Stimulated activated naive CD4-positive, alpha-beta T cell treated with Interleukin-2 at 50 U/mL for 16 hours (primary cell): ENCODE measurements at places on chromosomes 7 and 10.
A peak's percentile ranks its signal among the peaks of the same experiment; 100 is the strongest.

GRCh38 chr10:87657371-87657770 is 2.3 kb upstream of the PAPSS2 start:
- no peak for DNase-seq

DNA sequence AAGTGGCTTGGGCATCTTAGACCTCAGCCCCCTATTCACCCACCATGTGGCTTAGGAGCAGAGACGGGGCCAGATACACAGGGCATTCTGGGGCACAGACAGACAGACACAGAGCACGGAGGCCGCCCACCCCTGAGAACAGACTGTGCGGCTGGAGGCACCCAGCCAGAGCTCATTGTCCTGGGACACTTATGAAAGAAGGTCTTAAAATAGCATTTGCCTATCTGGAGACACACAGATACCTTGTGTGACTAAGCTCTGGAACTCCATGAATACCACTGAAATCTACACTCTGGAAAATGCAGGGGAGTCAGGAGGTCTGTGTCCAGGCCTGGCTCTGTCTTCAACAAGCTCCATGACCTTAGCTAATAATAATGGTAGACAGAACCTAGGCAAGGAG is 41.4 kb upstream of the ADO start:
- DNase-seq, result no peak

- no peak for DNase-seq
These were observed 330.0 kb downstream of the RNLS start for GRCh38 chr10:88253128-88253527.

- DNase-seq, result no peak
These were observed 22.1 kb upstream of the HERPUD2 start for GRCh38 chr7:35717013-35717412.

GRCh38 chr7:111098011-111098925 is 7.3 kb downstream of the LRRN3 start:
- DNase-seq, result peak; percentile 51

- DNase-seq, result no peak
These were observed 40.2 kb downstream of the VWA2 start for GRCh38 chr10:114279289-114279688.

GRCh38 chr7:18212308-18212707 is 184.7 kb upstream of the PRPS1L1 start:
- no peak for DNase-seq

- DNase-seq, result no peak
These were observed 373.5 kb downstream of the KCNMA1 start for GRCh38 chr10:77264107-77264506.

GRCh38 chr10:125095776-125096175 is 64.6 kb downstream of the CTBP2 start:
- DNase-seq, result no peak

- no peak for DNase-seq
These were observed 35.5 kb downstream of the PPP1R3C start for GRCh38 chr10:91597197-91597881.

DNA sequence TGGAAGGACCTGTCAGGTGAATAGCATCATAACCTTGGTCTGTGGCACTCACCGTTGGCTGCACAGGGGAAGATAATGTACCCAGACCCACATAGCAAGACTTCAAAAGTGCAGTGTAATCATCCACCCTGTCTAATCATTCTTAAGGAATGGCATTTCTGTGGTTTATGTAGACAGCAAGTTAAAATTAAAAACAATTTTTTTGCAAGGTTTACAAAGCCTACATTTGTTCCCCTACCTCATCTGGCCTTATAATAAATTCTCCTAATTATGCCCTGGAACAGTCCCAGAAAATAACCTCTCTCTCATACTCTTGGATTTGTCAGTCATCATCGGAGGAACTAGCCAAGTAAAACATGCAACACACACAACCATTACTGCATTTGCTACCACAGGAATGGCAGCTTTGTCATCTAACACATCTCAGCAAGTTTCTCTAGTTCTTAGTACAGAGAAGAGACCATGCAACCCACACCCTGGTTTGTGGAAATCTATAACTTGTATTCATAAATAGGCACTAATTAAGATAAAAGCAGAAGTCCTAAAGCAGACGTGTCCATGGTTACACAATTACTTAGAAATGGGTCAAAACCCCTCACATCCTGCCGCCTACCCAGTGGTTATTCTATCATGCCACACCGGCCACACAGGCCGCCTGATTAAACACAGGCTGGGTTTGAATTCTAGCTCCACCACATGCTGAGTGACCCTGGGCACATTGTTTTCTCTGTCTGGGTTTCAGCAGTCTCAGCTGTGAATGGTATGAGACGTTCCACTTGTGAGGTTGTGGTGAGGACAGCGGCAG is 19.1 kb downstream of the ABLIM1 start:
- DNase-seq, result no peak

DNA sequence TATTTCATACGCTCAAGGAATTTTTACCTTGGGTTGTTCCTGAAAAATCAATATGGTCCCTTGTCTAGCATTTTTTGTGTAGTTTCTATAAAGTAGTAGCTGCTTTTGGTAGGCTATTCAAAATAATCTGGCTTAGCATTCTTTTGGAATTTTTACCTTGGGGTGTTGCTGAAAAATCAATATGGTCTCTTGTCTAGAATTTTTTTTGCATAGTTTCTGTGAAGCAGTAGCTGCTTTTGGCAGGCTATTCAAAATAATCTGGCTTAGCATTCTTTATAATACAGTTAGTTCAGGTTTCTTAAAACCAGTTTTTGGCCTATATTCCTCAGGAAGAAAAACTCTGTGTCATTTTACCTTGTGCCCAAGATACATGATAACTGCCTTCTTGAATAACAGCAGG is 301.9 kb downstream of the SUGCT start:
- DNase-seq, result no peak

DNA sequence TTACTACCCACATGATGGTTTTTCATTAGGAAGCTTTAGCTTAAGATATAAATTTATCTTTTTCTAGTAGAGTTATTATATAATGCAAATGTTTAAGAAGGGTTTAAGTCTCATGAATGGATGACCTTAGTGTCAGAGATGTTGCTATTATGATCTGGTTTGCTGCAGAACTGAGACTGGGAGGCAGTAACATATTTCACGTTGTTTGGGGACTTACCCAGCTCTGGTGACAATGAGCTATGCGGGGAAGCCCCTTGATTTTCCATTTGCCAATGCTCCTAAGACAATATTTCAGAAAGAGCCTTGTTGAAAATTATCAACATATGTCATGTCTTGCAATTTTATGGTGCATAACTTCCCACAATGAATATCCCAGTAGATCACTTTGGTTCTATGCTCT is 754.6 kb downstream of the REEP3 start:
- DNase-seq, result no peak

DNA sequence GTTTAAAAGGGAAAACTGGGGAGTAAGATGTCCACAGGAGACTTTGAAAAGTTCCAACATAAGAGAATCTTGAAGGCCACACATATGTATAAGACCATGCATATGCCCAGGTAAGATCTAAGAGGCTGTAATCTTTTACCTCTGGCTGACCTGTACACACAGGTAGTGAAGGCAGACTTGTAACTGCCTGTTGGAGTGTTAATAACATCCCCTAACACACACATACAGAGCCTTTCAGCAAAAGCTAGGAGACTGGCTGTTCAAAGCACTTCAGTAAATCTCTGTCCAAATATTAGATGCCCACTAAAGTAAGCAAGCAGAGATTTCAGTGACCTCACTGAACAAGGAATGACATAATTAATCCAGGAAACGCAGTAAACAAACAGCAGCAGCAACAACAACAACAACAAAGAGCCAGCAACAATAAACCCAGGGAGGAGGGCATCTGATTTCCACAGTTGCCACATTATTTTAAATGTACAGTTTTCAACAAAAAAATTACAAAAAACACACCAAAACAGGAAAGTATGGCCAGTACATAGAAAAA is 15.0 kb downstream of the CYP51A1 start:
- no peak for DNase-seq

DNA sequence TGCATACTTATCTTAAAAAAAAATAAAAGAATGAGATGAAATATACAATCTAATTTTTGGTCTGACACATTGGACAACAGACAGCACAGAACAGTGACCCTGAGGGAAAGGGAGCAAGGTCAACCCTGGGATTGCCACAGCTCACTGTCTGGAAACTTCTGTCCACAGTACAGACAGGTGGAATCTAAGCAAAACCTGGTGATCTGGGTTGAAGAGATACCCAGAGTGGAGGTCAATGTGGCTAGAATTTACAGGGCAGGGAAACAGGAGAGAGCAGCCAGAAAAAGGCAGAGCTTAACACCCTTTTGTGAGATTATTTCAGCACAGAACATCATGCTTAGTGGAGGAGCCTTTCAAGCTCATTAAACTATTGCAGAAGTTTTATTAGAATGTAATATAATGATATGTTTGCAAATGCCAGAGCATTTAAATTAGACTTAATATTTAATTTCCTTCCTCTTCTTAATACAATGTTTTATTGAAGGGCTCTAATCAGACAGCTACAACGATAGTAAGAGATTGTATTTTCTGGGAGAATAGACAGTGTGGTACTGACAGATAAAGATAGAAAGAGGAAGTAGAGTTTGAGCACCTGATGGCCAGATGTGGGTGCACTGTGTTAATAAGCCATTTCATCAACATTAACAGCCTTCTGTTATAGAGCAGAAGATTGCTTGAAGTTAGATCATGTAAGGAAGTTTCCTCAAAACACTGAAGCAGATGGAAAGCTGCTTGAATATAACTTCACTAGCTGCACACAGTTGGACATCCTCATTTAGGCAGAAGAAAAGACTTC is 309.4 kb downstream of the HGF start:
- no peak for DNase-seq

- no peak for DNase-seq
These were observed 479 bp upstream of the SEMA4G start for GRCh38 chr10:100968863-100969186.

GRCh38 chr10:46251857-46252847 is 34.6 kb upstream of the ANTXRL start:
- DNase-seq, result no peak

GRCh38 chr7:110898516-110898915 is 192.4 kb upstream of the LRRN3 start:
- no peak for DNase-seq
